GM12891 (cell line): ENCODE measurements at places on chromosomes 7 and 10.

- no peak for DNase-seq
Observed at GRCh38 chr7:14606101-14606500, 296.4 kb downstream of the DGKB start.

- DNase-seq: no peak
Observed at GRCh38 chr7:129959471-129960203, 6.9 kb upstream of the UBE2H start.

DNA sequence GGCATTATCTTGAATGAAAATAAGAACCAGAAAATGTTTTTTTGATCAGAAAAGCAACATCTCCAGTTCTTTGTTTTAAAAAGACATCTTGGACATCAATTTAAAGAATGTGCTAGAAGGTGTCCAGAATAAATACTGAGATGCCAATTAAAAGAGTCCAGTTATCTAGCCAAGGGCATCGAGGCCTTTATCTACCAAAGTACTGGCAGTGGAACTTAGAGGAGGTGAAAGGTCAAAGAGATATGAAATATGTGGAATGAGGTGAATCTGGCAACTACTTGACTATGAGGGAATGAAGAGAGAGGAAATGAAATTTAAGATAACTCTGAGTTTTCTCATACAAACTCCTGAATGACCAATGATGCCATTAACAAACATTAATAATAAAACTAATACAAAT, 154.3 kb upstream of the GNAI1 start:
- no peak for DNase-seq

GRCh38 chr7:101933688-101934121, 116.3 kb downstream of the CUX1 start:
- DNase-seq: no peak

DNA sequence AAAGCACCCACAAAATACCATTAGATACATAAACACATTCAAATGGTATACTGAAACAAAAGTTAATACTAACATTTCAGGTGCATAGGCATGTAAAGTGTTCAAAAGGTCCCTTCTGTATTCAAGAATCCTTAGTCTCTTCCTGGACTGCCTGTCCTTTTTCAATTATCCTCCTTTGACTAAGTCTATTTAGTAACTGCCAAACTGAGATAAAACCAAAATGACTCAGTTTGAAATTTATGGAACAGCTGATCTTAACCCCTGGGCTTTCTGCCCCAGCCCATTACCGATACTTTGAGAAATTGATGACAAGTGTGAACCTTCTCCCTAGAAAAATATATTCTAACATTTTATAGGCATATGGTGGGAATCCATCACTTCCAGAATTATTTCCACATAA, 5.4 kb downstream of the EPC1 start:
- DNase-seq: no peak

DNA sequence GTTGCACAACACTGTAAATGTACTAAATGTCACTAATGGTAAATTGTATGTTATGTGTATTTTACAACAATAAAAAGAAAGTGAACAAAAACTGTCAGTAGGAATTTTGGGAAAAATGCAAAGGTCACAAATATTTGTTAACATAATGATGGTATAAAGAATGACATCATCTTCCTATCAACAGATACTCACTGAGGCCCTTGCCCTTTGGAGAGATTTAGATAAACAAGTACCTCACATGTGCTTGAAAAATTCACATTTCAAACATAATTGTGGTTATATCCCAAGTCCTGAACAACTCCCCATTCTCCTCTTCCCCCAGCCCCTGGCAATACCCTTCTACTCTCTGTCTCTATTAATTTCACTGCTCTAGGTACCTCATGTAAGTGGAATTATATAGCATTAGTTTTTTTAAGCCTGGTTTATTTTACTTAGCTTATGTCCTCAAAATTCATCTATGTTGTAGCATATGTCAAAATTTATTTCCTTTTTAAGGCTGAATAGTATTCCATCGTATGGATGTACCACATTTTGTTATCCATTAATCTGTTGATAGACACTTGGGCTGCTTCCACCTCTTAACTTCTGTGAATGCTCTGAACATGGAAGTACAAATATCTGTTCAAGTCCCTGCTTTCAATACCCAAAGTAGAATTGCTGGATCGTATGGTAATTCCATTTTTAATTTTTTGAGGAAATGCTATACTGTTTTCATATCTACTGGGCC, 90.5 kb downstream of the WIPF3 start:
- DNase-seq: no peak

DNA sequence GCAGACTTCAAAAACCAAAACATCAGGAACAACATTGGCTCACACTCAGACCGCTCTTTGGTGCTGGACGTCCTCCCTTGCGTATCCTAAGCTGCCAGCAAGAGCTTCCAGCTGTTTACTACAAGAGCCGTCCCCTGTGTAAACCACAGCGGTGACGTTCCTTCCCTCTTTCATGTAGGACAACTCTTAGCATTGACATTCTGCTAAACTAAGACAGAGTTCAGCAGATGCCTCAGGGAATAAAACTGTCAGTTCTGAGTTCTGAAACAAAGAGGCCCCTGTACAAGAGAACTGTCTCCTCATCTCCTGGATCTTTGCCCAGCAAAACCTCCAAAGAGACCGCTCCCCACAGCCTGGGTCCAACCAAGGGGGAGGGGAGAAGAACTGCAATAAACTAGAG, 57.8 kb upstream of the OPALIN start:
- no peak for DNase-seq

- DNase-seq: no peak
Observed at GRCh38 chr10:14787938-14788337, 13.2 kb upstream of the FAM107B start.

GRCh38 chr10:42987575-42987974, 89.3 kb upstream of the RET start:
- DNase-seq: peak; percentile 11

- DNase-seq: no peak
Observed at GRCh38 chr7:6237011-6237410, 35.4 kb downstream of the CYTH3 start.

DNA sequence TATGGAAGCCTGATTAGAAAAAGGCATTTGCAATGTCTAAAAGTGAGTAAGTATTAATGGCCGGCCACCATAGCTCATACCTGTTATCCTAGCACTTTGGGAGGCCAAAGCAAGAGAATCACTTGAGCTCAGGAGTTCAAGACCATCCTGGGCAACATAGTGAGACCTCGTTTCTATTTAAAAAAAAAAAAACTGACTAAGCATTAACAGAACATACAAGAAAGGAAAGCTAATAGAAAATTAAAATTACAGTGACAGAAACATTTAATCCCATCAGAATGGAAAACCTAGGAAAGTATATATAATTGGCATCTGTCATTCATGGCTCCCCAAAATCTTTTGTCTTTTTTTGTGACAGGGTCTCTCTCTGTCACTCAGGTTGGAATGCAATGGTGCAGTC, 55.9 kb downstream of the AOC1 start:
- DNase-seq: no peak
